ENCODE measurements at places on chromosomes 12 and 14.

- DNase-seq = no peak
- no peak overlapping the region for H3K27ac ChIP-seq
- H3K27me3 ChIP-seq = no peaks in the 10 kb centered on the region
- no peaks in the 10 kb centered on the region for H3K36me3 ChIP-seq
- no peaks in the 10 kb centered on the region for H3K4me1 ChIP-seq
- H3K4me3 ChIP-seq = no peak overlapping the region
These were observed 184.0 kb upstream of the PARP11 start for GRCh38 chr12:4056910-4057845.

DNA sequence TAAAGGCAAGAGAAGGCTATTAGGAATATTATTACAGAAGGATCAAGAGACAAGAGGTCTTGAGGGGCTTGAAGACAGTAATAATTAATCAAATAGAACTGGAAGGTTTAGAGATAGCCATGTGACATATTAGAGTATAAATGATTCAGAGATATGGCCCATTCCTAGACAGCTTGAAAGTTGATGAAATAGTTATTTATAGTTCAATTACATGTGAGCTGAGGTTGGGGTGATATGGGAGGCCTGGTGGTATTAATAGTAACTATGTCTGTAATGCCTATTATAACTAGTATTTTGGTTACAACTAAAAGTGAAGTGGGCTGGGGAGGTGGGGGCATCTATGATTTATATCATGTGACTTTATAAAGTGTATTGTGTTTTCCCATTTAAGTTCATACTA, 14.1 kb upstream of the MIS18BP1 start:
- H3K4me1 ChIP-seq = no peaks in the 10 kb centered on the region
- no peaks in the 10 kb centered on the region for H3K36me3 ChIP-seq
- no peaks in the 10 kb centered on the region for H3K27me3 ChIP-seq
- no peak overlapping the region for H3K4me3 ChIP-seq
- DNase-seq = no peak

GRCh38 chr12:92546635-92547348, 156.0 kb upstream of the PLEKHG7 start:
- no peak overlapping the region for H3K27ac ChIP-seq
- H3K36me3 ChIP-seq = no peaks in the 10 kb centered on the region
- DNase-seq = no peak
- no peak overlapping the region for H3K4me3 ChIP-seq
- peaks cover 4% of the 10 kb centered on the region for H3K4me1 ChIP-seq
- no peaks in the 10 kb centered on the region for H3K27me3 ChIP-seq

- H3K4me1 ChIP-seq = no peaks in the 10 kb centered on the region
- no peaks in the 10 kb centered on the region for H3K36me3 ChIP-seq
- H3K27ac ChIP-seq = no peak overlapping the region
- H3K4me3 ChIP-seq = no peak overlapping the region
These were observed 7.1 kb upstream of the SNRPF start for GRCh38 chr12:95851606-95852005.

DNA sequence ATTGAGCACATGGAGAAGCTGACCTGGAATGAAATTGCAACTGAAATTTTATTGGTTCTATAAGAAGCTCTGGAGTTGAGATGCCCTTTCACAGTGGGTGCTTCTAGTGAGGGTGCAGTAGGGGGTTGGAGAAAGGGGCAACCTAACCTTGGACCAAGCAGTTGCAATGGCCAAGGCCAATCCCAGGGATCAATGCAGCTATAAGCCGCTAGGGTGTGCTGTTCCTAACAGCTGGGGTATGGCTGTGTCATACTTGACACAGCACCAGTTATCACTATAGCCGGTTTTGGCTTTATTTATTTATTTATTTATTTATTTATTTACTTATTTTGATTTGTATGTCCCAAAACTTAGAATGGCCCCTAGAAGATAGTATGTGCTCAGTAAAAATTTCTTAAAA, 505.9 kb downstream of the FLRT2 start:
- no peaks in the 10 kb centered on the region for H3K27me3 ChIP-seq
- H3K4me1 ChIP-seq = peaks cover 4% of the 10 kb centered on the region

DNA sequence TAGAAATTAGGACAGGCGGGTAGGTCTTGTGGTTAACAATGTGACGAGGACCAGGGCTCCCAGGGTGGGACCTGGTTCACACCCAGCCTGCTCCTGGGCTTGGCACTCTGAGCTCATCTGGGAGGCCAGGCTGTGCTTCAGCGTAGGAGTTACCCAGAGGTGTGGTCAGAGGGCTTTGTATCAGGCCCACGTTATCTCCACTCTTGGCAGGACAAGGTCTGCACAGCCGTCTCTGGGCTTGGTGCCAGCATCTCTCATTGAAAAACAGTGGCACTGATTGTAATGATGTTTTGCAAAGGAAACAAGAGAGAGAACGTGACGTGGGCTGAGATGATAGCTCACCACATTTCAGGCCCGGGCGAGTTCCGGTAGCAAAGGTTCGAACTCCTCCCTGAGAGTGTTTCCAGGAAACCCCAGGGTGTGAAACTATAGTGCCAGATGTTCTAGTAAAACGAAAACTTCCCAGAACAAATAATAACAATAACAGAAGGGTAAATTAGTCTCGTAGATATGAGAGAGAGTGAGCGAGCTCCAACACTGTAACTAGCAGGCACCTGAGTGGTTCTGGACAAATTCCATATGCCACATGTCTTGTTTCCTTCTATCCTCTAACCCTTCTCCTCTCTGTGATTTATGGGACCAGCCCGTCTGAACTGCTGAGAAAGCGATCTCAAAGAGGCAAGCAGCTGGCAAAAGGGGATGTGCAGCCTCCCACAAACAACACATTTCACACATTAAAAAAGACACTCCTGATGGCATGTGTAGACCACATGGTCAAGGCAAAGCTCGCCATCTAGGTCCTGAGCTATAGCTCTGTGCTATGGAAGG, 227.3 kb downstream of the KTN1 start:
- H3K27ac ChIP-seq = peak overlapping the region; percentile 51
- H3K4me1 ChIP-seq = peaks cover 32% of the 10 kb centered on the region
- H3K36me3 ChIP-seq = no peaks in the 10 kb centered on the region
- peak; percentile 82 for DNase-seq
- peak overlapping the region; percentile 5 for H3K4me3 ChIP-seq
- H3K27me3 ChIP-seq = no peaks in the 10 kb centered on the region

DNA sequence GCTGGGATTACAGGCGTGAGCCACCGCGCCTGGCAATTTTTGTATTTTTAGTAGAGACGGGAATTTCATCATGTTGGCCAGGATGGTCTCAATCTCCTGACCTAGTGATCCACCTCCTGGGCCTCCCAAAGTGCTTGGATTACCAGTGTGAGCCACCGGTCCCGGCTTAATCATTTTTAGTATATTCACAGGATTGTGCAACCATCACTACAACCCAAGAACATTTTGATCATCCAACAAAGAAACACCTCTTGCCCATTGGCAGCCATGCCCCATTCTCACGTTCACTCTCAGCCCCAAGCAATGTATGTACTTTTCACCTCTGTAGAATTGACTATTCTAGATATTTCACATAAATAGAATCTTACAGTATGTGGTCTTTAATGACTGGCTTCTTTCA, 19.9 kb downstream of the SP1 start:
- no peaks in the 10 kb centered on the region for H3K27me3 ChIP-seq
- DNase-seq = no peak
- no peak overlapping the region for H3K27ac ChIP-seq
- H3K4me3 ChIP-seq = no peak overlapping the region

- peaks cover 14% of the 10 kb centered on the region for H3K4me1 ChIP-seq
- no peaks in the 10 kb centered on the region for H3K36me3 ChIP-seq
- no peak for DNase-seq
- H3K27me3 ChIP-seq = no peaks in the 10 kb centered on the region
These were observed 2.1 kb downstream of the TESC start for GRCh38 chr12:117097159-117097558.

DNA sequence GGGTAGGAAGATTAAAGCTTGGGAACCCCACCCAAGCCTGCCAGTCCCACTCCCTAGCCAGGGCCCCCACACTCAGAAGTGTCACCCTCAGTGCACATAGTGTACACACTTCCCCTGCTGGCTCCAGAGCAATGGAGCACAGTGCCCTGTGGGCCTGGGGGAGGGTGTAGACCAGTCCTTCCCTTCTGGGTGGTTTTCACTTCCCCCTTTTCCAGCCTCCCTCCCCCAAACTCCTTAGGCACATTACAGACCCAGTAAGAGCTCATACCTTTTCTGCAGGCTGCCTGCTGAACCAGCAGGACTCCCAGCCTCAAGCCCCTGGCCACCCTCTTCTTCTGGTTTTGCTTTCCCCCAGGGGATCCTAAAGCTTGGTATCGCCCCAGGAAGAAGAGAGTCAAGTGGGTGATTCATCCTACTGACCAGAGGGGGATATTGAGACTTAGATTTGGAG, at the start of gene ZNF385A:
ZNF385A (minus strand) TSS at position 143 of the 451 bp plus-strand sequence. CDS start 219 bp downstream, outside the sequence.
- H3K27me3 ChIP-seq = no peaks in the 10 kb centered on the region
- H3K27ac ChIP-seq = peak within 1 kb of the TSS; percentile 43
- H3K4me3 ChIP-seq = no peak within 1 kb of the TSS
- no peak for DNase-seq

GRCh38 chr14:91889477-91890211, 22.3 kb upstream of the TC2N start:
- no peaks in the 10 kb centered on the region for H3K36me3 ChIP-seq
- no peak overlapping the region for H3K27ac ChIP-seq
- H3K27me3 ChIP-seq = no peaks in the 10 kb centered on the region
- no peak for DNase-seq
- H3K4me3 ChIP-seq = no peak overlapping the region

- no peaks in the 10 kb centered on the region for H3K27me3 ChIP-seq
- no peaks in the 10 kb centered on the region for H3K36me3 ChIP-seq
- H3K4me1 ChIP-seq = no peaks in the 10 kb centered on the region
- no peak for DNase-seq
- no peak overlapping the region for H3K4me3 ChIP-seq
- no peak overlapping the region for H3K27ac ChIP-seq
These were observed 52.1 kb downstream of the KICS2 start for GRCh38 chr12:64170024-64170423.

DNA sequence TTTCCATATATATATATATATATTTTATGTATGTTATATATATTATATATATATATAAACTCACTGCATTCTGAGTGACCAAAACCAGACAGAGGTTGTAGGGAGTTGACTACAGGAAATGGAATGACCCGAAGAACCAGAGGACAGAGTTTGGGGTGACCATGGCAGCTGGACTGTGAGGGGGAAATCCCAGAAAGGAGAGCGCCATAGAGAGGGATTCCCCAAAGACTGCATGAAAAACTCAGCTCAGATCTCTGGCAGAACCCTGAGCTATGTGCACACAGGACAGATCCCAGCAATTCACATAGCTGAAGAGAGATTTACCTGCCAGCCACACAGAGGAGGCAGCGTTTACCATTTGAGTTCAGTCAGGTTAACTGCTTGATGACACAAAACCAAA, 19.7 kb upstream of the INF2 start:
- no peak overlapping the region for H3K27ac ChIP-seq
- no peak overlapping the region for H3K4me3 ChIP-seq
- no peaks in the 10 kb centered on the region for H3K27me3 ChIP-seq
- DNase-seq = no peak
- H3K4me1 ChIP-seq = peaks cover 17% of the 10 kb centered on the region

DNA sequence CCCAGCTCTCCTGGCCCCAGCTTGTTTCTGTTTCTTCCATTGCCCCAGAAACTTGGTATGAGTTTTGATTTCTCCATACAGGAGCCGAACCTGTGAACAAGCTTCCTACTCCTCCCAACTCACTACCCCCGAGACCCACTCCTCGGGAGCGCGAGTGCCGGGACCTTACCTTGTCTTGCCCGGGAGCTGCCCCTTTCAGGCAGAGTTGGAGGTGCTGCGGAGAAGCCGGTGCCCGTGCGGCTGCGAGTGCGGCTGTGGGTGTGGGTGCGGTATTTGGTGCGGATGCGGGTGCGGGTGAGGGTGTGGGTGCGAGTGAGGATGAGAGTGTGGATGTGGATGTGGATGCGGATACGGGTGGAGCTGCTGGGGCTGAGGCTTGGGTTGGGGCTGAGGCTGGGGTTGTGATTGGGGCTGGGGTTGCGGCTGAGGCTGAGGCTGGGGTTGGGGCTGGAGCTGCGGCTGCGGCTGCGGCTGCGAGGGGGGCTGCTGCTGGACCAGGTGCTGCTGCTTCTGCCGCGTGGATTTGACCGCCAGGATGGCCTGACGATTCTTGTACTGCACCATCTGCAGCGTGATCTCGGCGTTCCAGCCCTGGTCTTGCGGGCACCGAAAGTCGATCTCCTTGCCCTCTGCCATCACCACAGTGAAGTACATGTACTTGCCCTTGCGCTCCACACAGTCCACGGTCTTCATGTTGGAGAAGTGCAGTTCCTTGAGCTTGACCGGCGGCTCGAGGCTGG, 1.1 kb downstream of the PHLDA1 start:
- DNase-seq = peak; percentile 59
- H3K4me1 ChIP-seq = peaks cover 19% of the 10 kb centered on the region
- H3K27ac ChIP-seq = peak overlapping the region; percentile 86
- H3K36me3 ChIP-seq = no peaks in the 10 kb centered on the region

DNA sequence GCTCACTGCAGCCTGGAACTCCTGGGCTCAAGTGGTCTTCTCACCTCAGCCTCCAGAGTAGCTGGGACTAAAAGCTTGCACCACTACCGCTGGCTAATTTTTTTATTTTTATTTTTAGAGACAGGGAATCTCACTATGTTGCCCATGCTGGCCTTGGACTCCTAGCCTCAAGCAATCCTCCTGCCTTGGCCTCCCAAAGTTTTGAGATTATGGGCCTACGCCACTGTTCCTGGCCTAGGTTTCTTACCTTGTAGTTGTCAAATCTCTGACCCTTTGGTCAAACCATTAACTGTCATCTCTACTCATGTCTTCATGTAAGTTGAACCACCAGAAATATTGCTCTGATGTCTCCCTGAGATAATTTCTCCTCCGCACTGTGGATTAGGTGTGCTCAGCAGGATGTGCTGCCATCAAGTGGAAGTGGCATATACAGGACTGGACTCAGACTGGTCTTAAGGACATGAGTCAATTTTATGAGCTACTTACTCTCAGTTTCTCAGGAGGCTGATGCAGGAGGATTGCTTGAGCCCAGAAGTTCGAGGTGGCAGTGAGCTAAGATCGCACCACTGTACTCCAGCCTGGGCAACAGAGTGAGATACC, 28.5 kb downstream of the ACTR6 start:
- no peak overlapping the region for H3K27ac ChIP-seq
- no peak overlapping the region for H3K4me3 ChIP-seq
- H3K27me3 ChIP-seq = no peaks in the 10 kb centered on the region
- DNase-seq = no peak

DNA sequence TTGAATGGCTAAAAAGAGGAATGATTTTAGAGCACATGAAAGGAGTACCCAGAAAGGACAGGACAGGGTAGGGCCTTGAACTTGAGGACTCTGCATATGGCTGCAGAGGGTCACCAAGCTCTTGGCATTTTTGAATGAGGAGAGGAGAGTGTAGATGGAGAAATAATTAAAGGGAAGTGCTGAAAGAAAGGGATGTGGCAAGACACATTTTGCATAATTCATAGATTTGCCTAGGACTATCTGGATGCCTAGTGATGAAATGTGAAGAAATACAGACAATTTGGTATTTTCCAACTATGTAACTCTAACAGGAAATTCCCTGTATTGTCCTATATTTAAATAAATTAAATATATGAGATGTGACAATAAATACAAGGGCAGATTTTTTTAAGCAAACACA, 27.5 kb upstream of the MDM1 start:
- H3K36me3 ChIP-seq = no peaks in the 10 kb centered on the region
- H3K27ac ChIP-seq = no peak overlapping the region
- no peak overlapping the region for H3K4me3 ChIP-seq
- H3K27me3 ChIP-seq = no peaks in the 10 kb centered on the region
